ENCODE measurements at places on chromosomes 3 and 15.

- no peak for DNase-seq
Measured at GRCh38 chr3:134797057-134797740, 2.1 kb downstream of the EPHB1 start.

DNA sequence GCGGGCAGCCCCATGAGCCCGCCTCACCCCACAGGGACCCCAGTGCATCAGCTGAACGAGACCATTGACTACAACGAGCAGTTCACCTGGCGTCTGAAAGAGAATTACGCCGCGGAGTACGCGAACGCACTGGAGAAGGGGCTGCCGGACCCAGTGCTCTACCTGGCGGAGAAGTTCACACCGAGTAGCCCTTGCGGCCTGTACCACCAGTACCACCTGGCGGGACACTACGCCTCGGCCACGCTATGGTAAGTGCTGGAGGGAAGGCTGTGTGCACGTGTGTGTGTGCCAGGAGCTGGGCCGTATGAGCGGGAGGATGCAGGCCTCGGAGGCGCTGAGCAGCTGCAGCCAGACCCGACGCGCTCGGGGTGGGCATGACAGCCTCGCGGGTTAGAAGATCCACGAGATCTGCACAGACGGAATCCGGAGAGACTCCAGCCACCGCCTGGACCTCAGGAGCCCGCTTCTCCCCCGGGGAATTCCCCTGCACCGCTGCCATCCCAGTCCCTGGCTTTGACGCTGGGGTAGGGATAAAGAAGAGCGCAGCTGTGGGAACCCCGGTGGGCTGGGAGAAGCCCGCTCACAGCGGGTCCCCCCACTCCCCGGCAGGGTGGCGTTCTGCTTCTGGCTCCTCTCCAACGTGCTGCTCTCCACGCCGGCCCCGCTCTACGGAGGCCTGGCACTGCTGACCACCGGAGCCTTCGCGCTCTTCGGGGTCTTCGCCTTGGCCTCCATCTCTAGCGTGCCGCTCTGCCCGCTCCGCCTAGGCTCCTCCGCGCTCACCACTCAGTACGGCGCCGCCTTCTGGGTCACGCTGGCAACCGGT, 2.6 kb downstream of the DUOXA2 start:
- no peak for DNase-seq

DNA sequence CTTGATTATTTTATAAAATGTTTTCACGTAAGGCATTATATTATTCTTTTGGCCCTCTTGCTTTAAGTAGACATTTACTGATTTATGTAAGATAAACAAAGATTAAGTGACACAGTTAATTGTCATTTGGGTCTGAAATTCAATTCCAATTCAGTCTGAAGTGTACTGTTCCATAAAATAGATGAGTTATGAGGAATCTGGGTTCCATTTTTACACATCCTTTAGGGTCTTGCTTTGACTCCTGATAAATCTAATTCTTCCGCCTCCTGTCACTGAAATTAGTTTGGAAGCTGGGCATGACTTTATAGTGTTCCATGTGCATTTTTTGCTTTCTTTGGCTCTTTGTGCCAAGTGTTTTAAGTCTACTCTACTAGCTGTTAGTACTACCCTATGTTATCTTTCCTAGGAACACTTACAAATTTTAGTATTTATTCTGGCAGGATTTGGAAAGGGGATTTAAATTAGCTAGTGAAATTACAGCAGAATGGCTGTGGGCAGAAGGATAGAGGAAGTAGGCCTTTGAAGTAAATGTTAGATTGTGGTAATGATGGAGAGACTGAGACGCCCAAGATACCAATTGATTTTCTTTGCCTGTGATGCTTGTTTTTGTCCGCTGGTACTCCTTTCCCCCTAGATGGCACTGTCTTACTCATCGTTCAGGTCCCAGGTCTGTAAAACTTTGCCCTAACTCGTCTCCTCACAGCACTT, 14.3 kb downstream of the ARL8B start:
- DNase-seq = peak; percentile 19

DNA sequence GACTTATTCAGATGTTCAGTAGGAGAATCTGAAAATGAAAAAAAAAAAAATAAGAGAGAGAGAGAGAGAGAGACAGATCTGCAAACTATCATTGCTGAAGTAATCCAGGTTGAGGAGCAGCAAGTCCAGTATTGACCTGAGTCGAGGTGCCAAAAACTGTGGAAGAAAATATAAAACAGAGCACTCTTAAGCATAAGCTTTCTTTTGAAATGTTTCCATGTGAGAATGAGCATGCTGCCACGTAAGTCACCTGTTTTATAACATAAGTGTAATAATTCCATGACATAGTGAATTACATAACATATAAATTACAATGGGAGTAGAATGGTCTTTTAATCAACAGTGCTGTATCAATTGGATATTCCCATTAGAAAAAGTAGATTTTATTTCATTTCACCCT, 218.2 kb downstream of the BCHE start:
- no peak for DNase-seq

DNA sequence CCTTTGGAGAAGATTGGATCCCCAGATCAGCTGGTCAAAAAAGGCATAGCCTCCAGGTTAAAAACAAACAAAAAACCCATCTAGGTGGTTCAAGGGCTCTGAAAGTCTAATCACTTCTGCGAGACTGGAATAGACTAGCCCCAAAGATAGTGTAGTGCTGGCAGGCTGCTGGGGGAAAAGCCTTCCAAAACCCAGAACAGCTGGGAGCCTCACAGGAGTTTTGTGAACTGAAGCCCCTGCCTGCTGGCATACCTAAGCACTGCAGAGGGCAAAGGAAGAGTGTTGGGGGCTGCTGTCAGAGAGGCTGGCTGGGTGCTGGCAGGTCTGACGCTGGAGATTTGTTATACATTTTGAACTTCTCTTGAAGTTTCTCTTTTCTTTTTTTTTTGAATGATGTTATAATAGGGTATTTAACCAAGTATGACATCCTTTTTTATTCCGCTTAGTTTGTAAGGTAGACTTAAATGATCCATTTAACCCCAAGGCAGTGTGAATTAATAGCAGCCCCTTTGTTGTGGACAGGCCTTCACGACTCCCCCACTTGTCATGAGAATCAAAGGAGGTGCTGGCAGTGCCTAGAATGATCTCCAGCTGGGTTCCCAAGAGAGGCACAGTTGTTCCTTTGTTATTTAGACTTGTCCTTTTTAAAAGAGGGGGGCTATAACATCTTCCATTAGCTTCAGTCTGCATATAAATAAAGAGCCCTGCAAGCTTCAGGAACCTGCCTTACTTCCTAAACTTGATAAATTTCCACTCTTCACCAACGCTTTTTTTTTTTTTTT, 53.9 kb downstream of the CRTC3 start:
- DNase-seq = no peak

Data from activated CD4-positive, alpha-beta T cell treated with anti-CD3 and anti-CD28 coated beads for 24 hours (primary cell).